ENCODE measurements at places on chromosomes 4 and X.

- DNase-seq: no peak
Measured at GRCh38 chr4:188370777-188371176, 231.5 kb downstream of the TRIML1 start.

- DNase-seq: no peak
Measured at GRCh38 chr4:173205656-173206055, 37.0 kb downstream of the GALNT7 start.

GRCh38 chrX:85907316-85907715 is 140.0 kb downstream of the CHM start:
- DNase-seq: no peak

- DNase-seq: no peak
Measured at GRCh38 chr4:76733068-76733771, 164.7 kb downstream of the SOWAHB start.

DNA sequence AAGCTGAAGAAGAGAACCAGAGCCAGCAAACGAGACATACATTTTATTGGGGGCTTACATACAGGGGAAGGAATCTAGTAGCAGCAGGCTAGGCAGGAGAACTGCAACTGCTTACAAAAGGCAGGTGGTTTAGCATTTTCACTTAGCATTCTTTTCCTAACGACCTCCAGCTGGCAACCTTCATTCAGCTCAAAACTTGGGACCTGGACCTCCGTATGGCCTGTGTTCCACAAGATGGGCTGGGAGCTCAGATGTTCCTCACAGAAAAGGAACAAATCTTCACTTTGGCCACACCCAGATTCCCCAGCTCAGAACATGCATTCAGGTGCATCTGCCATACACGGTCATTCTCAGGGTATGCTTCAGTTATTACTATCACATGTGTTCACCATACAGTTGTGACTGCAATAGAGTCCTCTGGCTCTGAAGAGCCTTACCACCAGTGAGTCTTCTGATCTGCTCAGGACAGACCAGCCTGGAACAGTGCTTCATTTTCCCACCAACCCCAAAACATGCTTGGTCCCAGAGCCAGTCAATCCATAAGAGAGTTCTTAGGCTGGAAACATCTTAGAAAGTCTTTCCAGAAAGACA is 29.6 kb upstream of the AP1AR start:
- no peak for DNase-seq

GRCh38 chr4:163603257-163603656 is 108.8 kb downstream of the TMA16 start:
- no peak for DNase-seq

DNA sequence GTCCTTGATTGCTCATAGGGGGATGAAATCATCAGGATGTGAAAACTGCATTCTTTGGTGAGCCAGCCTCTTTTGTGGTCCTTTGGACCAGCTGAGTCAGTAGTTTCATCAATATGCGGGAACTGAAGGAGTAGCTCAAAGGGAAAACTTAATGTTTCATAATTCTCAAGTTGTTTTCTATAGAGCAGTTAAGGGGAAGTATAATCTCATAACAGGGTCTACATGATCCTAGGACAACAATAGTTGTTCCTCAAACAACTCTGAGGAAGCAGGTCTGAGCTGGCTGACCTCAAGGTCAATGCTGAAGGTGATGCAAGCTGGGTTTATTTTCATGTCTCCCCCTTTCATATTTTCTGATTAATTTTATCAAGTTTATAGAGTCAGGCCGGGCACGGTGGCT is 36.1 kb upstream of the IRF2 start:
- DNase-seq: no peak

DNA sequence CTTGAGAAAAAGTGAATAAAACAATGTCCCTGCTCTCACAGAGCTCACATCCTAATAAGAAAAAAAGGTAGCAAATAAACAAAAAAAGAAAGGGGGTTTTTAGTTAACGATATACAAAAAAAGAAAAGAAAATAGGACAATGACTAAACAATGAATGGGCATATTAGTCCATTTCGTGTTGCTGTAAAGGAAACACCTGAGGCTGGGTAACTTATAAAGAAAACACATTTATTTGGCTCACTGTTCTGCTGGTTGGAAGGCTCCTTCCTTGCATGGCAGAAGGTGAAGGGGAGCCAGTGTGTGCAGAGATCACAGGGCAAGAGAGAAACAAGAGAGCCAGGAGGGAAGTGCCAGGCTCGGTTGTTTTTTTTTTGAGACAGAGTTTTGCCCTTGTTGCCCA is 4.7 kb upstream of the KLF3 start:
- DNase-seq: no peak

GRCh38 chrX:9913146-9913433 is 54.1 kb upstream of the CLDN34 start:
- no peak for DNase-seq

GRCh38 chrX:119189595-119189994 is 46.5 kb upstream of the PGRMC1 start:
- DNase-seq: peak; percentile 86

DNA sequence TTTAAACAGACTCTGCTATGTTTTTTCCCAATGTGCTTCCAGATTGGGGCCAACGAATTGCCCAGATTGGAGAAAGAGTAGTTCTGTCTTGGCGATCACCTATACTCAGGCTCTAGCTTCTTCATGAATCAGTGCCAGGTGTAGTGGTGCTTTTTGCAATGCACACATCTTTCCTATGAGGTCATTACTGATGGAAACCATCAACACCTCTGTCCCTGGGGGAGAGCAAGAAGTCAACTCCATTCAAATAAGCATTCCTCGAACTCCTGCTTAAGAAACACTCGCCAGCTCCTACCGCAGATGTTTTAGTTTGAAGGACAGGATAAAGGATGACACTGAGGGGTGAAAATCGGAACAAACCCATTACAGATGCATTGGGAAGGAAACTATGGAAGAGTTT is 156.5 kb upstream of the DKK2 start:
- DNase-seq: peak; percentile 67
